ENCODE measurements at places on chromosomes 4 and X. TPM values are rescaled to one million over a fixed set of nuclear protein-coding genes. Genes with fewer than 3 reads are reported as not detected.

GRID2 gene
- total RNA-seq = not detected

WWC2 gene
- 39.5 TPM for total RNA-seq

IL2 gene
- not detected for total RNA-seq

BGN gene
- 16.6 TPM for total RNA-seq
